Stimulated activated CD8-positive, alpha-beta memory T cell treated with anti-CD3 and anti-CD28 coated beads, Interleukin-4, amount 100 ng/mL, for 4 hours (primary cell): ENCODE measurements at places on chromosomes 12 and 14.
A peak's percentile ranks its signal among the peaks of the same experiment; 100 is the strongest.

DNA sequence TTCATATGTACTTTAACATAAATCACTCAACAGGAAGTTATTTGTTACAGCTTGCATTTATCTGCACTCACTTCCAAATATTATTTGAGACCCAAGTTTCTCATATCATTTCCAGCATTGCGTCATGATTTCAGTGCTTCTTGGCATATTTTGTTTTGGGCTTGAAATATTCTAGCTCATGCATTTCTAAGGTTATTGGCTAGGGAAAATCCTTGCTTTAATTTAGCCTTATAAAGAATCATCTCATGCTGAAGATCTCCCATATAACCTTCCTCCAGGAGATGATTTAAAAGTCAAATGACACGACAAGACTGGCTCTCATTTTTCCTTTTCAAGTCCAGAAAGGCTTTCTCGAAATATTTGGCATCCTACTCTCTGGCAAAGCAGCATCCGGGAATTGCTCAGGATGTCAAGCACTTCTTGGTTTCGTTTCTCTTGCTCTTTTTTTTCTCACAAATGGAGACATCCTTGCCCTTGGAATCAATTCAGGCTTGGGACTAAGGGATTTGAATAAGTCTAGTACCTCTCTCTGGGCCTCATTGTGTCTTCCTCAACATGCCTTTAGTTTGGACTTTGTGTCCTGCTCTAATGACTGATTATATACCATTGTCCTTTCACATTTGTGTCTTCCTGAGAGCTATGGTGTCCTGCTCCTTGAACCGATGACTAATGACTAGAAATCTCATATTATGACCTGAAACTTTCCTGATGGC is 295.0 kb downstream of the RMST start:
- no peak for DNase-seq

DNA sequence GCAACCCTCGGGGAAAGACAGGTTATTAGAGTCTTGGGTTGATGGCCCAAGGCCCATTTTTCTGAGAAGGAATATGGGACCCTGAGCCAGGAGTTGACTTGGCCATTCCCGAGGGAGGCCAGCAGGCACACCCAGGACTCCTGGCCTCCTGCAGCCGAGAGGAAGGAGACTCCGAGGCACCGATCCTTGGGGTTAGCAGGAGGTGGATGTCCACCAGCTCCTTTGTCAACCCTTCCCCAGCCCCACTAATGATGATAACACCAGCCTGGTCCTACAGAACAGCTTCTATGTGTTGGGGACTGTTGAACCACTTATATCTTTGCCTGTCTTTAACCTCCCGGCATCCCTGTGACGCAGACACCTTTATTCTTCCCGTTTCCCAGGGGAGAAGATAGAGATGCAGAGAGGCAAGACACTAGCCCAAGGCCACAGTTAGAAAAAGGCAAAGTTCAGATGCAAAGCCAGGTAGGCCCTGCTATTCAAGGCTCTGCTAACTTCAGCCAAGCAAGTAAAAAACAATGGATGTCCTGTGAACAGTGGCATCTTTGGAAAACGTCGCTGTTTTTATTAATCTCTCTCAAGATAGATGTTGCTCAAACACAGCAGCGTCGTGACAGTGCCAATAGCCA is 767.3 kb upstream of the TBX3 start:
- DNase-seq: no peak

- DNase-seq: no peak
Observed at GRCh38 chr14:63243646-63244045, 39.4 kb downstream of the RHOJ start.

DNA sequence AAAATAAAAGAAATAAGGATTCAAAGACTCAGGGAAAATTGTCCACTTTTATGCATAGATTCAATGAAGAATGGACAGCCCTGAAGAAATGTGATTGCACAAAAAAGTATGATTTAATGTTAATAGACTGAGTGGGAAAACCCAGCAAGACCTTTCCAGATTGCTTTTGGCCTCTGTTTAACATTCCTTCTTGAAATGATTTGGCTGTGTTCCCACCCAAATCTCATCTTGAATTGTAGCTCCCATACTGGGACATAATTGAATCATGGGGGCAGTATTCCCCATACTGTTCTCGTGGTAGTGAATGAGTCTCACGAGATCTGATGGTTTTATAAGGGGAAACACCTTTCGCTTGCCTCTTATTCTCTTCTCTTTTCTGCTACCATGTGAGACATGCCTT is 1316.9 kb upstream of the SEL1L start:
- no peak for DNase-seq

DNA sequence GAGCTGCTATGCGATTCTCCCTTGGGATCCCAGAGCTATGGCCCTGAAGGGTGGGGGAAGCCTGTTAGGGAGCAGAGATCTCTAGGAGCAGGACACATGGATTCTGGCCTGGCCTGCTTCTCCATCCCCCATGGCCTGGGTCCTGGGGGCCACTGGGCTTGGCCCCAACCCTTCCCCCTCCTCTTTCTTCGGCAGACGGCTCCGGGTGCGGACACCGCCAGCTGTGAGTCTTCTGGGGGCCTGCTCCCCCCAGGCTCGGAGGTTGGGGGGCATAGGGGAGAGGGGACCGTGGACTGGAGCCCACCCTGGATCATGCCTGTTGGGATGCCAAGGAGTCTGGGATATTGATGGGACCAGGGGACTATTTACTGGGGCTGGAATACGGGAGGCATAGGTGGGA is 9.0 kb downstream of the PRPF40B start:
- no peak for DNase-seq

DNA sequence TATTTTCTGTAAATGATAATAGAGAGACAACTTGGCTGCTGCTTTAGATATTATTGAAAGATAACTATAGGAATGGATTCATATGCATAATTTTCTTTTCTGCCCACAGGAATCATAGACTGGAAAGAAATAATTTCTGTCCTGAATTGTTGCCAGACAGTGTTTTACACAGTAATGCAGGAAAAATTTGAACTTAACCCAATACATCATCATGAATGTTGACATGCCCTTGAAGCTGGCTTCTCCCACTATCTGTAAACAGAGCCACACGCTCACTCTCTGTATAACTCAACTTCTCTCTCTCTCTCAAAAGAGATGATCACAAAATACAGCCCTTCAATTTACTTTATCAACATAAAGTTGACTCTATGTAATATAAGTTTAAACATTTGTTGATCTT is 56.6 kb downstream of the PAX9 start:
- DNase-seq: no peak

GRCh38 chr14:63757211-63757610 is 29.3 kb upstream of the SGPP1 start:
- no peak for DNase-seq

DNA sequence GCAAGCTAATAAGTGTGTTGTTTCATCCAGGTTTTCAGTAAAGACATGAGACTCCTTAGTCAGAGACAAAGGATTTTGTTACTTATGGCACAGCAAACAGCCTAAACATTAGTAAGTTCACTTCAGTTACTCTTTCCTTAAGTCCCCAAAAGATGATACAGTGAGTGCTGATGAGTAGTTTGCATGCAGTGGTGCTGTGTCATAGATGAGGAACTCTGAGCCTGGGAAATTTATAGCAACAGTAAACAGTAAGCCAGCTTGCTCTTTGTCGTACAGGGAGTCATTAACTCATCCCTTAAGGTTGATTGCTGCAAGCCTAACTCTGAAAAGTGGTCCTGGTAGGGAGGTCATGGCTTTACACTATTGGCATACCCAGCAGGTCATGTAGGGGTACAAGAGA is 208.6 kb upstream of the OR4E1 start:
- DNase-seq: no peak

DNA sequence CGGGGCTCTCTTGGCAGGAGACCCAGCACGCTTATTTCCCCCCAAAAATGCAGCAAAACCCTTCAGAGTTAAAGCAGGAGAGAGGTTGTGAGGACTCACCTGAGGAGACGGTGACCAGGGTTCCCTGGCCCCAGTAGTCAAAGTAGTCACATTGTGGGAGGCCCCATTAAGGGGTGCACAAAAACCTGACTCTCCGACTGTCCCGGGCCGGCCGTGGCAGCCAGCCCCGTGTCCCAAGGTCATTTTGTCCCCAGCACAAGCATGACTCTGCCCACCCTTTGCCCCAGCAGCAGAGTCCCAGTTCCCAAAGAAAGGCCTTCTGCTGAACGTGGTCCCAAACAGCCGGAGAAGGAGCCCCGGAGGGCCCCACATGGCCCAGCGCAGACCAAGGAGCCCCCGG is 337.7 kb downstream of the TMEM121 start:
- no peak for DNase-seq

- peak; percentile 40 for DNase-seq
Observed at GRCh38 chr12:55996201-55996714, 818 bp upstream of the SUOX start.

DNA sequence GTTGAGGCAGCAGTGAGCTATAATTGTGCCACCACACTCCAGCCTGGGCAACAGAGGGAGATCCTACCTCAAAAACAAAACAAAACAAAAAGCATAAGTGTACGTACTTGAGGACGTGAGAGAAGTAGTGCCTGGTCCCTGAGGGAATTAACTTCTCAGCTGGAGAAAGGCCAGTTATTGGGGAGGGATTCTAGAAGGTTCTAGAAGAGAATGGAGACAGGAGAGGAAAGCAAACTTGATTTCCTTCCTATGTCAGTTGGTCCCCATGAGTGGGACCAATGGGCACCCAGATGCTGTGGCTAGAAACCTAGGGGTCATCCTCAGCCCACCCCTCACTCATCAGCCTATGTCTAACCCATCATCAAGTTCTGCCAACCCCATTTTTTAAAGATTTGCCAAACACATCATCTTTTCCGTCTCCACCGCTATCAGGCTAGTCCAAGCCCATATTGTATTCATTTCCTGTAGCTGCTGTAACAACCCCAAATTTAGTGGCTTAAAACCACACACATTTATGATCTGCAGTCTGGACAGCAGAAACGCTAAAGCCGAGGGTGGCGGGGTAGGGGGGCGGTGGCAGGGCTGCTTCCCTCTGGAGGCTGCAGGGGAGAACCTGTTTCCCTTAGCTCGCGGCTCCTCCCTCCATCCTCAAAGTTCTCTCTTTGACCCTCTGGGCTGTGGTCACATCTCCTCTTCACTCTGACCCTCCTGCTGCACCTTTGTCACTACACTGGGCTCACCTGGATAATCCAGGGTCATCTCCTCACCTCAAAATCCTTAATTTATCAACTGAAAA is 7.2 kb upstream of the RBM19 start:
- DNase-seq: no peak

DNA sequence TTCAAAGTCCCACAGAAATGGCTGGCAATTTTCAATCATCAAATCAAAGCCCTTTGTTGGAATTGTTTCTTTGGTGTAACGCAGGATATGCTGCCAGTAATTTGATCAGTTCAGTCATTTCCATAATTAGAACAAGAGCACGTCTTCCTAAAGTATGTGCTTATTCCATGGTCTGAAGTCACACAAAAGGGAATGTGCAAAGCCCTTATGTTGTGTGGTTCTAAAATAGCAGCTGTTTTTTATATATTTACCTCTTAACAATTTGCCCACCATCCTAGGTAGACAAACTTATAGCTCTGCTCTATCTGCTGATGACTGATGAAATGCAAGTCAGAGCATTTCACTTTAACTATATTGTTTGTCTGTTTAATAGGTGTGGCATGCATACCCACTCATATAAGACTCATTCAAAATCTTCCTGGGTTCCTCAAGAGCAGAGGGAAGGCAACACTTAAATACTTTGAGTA is 176.1 kb upstream of the SLC38A2 start:
- DNase-seq: no peak

DNA sequence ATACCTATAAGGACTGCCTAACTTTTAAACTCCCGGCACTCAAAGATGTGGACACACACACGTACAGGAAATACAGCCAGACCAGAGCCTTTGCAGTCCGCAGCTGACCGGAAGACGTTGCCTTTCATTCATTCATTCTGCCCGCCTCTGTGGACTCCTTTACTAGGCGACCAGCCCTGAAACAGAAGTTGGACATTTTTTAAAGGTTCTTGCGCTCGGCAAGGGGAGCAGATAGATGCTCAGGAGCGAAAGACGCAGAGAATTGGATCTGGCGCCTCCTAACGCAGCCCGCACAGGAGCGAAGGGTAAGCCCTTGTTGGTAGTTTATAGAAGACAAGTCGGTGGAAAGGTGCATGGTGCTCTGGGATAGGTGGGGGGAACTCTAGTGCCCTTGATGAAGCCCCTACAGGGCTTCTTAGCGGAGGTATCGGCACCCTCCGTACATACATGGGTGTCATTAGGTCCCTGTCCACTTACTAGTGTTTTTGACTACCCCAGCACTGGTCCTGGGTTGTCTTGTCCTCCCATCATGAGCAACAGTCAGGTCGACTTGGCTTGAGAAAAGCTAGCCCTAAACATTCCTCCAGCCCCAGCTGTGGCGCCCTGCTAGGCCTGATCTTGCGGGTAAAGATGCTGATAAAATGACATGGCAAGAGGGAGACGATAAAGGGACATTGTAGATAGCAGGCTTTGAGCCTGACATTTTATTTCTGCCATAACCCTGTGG is at the start of gene KDM2B:
Gene KDM2B (minus strand): TSS at position 65 of the 727 bp plus-strand sequence. CDS start 112 bp downstream, outside the sequence.
- no peak for DNase-seq

GRCh38 chr12:101857043-101857558 is 20.3 kb upstream of the DRAM1 start:
- DNase-seq: no peak

DNA sequence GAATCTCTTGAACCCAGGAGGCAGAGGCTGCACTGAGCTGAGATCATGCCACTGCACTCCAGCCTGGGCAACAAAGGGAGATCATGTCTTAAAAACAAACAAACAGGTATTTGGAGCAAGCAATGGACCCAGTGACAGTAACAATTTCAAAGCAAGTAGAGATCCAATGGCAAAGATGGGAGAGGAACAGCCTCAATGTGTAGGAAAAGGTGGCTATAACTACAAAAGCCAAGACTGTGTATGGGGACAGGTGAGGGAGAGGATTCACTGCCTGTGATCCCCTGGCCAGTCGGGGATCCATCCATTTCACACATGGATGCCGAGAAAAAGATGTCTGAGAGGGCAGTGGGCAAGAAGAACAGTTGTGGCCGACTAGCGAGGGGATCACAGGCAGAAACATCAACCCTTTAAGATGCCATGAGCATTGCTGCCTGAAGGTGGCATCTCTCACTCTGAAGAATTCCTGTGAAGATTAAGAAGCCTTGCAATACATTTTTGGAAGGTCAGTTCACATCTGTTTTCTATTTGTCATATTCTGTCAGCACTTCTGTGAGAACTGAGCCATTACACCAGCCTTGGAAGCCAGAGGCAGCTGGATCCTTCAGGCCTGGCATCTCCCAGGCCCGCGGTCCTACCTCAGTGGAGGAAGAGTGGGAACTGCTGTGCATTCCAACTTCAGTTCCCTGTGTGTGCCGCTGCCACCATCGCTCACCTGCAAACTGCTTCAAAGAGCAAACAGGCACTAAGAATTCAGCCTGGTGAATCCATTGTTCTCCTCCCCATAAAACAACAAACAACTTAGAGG is 54.5 kb upstream of the FRS2 start:
- no peak for DNase-seq

GRCh38 chr12:122107261-122107660 is 28.7 kb downstream of the MLXIP start:
- no peak for DNase-seq
